ENCODE measurements at places on chromosomes 6 and 20.

DNA sequence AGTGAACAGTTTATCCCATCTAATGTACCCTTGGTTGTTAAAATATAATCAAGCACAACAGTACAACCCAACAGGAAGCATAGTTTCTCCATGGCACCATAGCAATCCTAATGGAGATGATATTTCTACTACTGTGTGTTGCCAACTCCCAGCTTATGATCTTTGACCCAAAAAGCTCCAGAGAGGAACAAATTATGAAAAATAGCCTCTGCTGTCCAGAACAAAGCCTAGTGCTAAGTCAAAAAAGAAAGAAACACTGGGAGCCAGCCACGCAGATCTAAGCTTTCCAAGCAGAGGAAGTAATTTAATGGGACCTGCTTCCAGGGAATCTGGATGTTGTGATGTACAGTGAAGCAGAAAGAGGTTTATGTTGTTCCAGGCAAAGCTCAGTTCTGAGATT, 52.2 kb upstream of the TASP1 start:
- DNase-seq, result no peak

GRCh38 chr6:133230052-133230451, 11.1 kb upstream of the EYA4 start:
- DNase-seq, result no peak

DNA sequence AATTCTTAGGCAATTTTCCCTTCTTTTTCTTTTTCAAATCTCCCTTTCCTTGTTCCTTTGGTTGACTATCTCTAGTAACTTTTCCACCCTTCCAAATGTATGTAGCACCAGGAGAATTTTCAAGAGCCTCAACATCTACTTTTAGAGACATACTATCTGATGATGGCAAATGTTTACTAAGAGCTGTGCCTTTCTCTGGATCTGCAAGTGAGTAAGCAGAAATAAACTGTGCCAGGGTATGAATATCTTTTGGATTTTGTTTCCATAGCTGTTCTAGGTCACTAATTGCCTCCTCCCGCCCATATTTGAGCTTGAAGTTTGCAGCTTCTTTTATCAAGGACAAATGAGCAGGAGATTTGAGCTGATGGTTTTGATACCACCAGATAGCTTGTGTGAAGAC, 69.5 kb downstream of the GTF2H5 start:
- DNase-seq, result no peak

- DNase-seq, result no peak
These were observed 1.0 kb upstream of the HELZ2 start for GRCh38 chr20:63574829-63575743.

DNA sequence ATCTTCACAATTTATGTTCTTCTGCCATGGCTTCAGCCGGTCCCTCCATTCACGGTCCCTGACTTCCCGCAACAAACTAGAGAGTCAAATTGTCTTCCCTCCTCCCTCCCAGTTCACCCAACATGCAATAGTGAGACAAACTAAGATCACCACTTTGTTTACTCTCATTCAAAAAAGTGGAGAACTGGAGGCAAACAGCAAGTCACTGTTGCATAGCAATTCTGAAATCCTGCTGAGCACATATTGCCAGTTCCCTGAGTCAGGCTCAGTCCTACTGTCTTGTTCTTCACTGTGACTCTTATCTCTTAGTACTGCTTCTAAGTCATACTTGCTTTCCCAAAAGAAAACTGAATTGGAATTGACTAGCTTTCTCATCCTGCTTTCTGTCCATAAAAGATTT, 287.2 kb upstream of the SASH1 start:
- DNase-seq, result no peak

DNA sequence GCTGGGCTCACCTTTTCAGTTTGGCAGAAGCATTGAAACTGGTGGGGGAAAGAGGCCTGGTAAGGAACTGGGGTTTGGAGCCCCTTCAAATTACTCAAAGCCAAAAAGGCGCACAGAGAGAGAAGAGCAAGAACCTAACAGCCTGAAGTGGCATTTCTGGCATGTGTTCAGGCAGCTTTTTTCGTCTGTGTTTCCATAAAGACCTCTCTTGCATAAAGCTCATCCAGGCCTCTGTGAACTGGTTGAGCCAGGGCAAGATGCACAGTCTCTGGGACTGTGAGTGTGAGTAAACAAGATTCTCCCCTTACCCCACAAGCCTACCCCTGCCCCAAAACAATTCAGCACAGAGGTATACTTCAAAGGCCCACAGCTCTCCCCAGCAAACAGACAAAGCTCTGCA, 167.8 kb downstream of the QRSL1 start:
- DNase-seq, result no peak

DNA sequence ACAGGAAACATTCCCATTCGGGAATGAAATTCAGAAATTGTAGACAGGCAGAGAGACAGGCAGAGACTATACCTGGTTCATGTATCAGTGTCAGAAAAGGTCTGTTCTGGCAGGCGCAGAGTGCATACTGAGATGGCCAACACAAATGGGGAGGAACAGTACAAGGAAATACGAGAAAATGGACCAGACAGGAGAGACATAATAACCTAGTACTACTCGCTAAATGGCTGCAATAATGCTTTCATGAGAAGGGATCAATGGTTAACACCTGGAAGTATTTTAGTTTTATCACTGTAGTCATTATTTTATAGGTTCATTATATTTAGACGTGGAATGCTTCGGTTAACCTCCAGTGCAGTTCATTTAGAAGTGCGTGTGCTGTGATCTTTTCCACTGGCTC, 58.9 kb downstream of the CD83 start:
- no peak for DNase-seq

DNA sequence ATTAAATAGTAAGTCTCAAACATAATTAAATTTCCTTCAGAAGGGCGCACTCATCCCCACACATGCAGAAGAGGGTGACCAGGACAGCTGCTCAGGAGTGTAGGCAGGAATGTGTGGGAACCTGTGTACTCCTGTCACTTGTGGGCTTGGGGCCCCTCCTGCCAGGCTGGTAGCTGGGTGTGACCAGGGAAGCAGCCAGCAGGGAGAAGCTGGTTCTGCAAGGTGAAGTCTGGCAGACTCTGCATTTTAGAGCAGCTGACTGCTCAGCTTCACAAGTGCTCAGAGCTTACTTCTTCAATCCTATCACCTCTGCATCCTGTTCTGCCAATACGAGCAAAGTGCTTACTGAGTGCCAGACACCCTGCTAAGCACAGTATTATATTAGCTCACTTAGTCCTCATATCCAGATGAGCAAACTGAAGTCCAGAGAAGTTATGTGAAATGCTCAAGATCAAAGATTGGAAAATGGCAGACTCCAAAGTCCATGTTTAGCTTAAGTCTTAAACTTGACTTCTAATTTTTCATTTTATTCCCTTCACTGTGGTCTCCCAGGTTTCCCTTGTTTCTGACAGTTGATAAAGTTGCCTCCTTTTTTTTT, 27.9 kb downstream of the ELMO2 start:
- DNase-seq, result no peak

DNA sequence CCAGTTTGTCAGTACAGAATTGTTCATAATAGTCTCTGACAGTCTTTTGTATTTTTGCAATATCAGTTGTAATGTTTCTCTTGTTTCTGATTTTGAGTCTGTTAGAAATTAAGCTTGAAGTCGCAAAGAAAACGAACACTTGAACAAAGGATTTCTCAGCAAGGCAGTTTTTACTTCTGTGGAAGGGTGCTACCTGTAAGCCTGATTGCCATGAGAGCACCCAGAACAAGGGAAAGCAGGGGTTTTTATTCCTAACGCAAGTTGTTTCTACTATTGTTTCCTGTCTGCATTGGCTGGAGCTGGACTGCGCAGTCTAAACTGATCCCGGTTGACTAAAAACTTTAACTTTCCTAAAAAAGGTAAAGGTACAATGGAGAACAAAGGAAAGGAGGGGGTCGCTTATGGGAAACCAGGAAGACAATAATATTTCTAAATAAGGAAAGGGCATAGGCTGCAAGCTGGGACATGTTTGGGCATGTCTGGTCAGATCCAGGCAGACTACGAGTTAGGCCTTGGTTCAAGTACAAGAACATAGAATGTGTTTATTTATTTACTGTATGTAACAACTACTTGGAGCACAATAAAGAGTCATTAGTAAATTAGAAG, 28.5 kb downstream of the HLA-B start:
- no peak for DNase-seq

DNA sequence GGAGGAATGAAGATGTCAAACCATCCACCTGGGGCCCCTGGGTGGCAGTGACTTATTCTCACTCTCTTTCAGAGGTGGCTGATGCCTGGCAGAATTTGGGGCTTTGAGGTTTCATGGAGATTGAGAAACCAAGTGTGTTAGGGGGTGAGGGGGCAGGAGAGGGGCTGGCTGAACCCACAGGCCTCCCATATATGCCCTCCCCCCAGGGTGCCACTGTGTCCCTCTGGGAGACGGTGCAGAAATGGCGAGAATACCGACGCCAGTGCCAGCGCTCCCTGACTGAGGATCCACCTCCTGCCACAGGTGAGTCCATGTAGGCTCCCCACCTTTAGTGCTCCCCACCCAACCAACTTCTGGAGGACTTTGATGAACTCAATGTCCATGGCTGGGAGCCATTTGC, 7.6 kb downstream of the GLP1R start:
- DNase-seq, result no peak

- peak; percentile 35 for DNase-seq
These were observed 9.0 kb downstream of the CST9 start for GRCh38 chr20:23596579-23597250.

GRCh38 chr20:32911355-32911754, 52.6 kb downstream of the EFCAB8 start:
- no peak for DNase-seq

- DNase-seq, result no peak
These were observed 223.8 kb downstream of the THBS2 start for GRCh38 chr6:169029861-169030260.

DNA sequence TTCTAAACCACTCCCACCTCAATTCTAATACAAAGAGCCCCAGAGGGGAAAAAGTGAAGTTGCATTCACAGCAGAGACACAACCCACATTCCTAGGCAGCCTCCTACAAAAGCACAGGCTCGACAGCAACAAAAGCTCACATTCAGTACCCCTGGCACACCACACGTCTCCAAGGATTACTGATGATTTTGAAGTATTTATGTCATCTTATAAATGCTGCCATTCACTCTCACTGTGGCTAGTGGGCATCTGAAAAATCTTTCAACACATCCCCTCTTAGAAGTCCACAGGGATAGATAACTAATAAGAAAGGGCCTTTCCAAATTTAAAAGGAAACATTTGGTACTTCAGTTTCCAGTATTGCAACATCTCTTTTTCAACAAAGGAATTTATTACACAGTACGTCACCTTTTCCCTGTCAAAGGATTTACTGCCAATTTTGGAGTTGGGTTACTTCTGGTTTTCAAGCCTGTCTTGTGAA, 146.7 kb downstream of the TASP1 start:
- peak; percentile 80 for DNase-seq

- DNase-seq, result no peak
These were observed 121.3 kb downstream of the SOBP start for GRCh38 chr6:107611094-107611810.

DNA sequence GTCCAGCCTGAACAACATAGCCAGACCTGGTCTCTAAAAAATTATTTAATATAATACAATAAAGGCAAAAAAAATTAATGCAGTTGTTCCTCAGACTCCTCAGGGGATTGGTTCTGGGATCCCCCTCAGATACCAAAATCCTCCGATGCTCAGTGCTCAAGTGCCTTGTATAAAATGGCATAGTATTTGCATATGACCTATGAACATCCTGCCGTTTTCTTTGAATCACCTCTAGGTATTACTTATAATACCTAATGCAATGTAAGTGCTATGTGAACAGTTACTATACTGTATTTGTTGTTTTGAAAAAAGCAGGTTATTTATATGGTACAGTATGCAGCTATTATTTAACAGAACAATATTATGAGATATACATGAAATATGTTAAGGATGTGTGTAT, 43.3 kb downstream of the RNGTT start:
- DNase-seq, result no peak

DNA sequence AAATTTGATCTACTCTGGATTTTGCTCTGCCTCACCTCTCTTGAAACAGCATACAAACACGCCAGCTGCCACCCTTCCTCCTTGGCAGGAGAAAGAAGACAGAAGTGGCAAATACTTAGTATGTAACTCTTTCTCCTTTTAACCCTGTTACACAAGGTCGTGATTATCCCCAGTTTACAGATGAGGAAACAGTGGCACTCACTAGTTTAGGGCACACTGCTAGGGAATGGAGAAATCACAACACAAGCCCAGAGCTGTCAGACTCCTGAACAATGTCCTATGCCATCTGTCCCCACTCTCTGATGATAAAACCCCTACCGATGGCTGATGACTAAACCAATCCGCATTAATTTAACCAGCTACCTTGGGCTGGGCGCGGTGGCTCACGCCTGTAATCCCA, 79.7 kb downstream of the FGD2 start:
- DNase-seq, result no peak

DNA sequence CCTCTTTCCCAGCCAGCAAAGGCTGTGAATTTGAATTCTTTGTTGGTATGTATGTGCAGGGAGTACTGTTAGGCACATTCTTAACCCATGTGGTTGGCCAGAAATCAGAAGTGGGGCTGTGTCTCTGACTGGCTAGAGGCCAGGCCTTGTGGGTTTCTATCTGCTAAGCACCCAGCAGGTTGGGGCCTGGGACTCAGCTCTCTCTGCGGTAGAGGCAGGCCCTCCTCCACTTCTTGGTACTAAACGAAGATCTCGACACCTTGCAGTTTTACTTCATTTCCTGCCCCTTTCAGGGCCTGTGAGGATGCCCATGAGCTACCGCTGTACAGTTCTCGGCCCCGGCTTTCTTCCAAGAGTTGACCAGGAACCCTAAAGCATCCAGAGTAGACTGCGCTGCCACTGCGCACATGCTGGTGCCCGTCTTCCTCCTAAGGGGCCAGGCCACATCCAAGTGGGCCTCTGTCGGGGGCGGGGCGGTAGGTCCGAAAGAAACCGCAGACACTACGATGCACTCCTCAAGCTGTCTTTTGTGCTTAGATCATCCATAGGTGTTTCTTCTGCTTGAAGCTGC, 51.1 kb downstream of the TCP11 start:
- peak; percentile 88 for DNase-seq

DNA sequence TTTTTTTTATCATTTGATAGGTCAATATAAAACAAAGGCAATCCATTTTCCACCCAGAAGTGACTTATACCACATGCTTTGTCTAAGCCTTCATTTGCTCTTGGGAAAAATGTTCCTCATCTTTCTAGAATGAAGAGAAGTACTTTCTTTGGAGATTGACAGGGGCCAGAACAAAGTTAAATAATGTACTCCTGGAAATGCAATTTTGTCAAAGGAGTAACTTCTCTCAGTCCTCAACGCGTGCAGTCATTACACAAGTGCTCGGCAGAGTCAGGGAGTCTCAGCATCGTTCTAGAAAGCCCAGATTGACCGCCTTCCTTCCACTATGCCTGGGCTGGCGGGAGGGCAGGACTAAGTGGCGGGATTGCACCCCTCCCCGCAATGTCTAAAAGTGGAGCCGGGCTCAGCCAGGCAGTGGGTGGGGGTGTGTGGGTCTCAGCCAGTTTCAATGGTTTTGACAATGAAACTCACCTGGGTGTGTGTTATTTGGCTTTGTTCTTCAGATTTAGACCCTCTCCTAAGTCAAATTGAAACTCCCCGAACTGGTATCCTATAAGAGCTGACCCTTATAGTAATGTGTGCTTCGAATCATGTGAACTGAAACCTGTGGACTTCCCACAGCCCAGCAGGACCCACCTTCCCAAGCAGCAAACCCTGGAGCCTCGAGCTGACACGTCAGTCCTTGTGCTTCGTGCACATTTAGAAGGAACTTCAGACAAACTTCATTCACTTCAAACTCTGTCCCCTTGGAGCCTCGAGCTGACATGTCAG, 63.2 kb upstream of the DUSP22 start:
- DNase-seq, result no peak

GRCh38 chr20:19886661-19887288, 128.7 kb downstream of the RIN2 start:
- peak; percentile 34 for DNase-seq
